Stimulated activated CD4-positive, alpha-beta T cell treated with anti-CD3 and anti-CD28 coated beads, Interleukin-12 subunit alpha, Interleukin-12 subunit beta, amount 100 ng/mL, for 24 hours (primary cell): ENCODE measurements at places on chromosomes 5 and 9.

DNA sequence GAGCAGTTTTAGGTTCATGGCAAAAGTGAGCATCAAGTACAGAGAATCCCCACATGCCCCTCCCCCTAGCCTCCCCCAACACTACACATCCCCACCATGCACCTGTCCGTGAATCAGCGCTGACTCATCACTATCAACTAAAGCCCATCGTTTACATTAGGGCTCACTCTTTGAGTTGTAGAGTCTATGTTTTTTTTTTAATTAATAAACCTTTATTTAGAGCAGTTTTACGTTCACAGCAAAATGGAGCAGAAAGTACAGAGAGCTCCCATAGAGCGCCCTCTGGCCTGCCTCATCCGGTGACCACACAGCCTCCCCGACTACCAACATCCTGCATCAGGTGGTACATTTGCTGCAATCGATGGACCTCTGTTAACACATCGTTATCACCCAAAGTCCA lies 47.9 kb upstream of the UNC5A start:
- no peak for DNase-seq

DNA sequence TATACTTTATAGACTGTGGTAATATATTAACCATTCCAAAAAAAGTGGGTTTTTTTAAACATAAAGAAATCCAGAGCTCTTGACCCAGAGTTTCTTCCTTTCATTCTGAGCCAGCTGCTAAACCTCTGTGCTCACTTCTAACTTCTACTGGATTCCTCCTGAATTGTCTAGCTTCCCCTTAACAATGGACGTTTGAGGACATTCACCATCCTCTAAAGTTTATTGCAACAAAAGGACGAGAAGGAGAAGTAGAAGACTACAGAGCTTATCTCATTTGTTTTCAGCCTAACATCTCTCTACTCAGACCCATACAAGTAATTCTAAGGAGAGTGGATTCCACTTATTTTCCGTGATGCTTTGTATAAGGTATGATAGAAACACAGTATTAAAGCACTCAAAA lies 284.2 kb downstream of the MAST4 start:
- DNase-seq = no peak

DNA sequence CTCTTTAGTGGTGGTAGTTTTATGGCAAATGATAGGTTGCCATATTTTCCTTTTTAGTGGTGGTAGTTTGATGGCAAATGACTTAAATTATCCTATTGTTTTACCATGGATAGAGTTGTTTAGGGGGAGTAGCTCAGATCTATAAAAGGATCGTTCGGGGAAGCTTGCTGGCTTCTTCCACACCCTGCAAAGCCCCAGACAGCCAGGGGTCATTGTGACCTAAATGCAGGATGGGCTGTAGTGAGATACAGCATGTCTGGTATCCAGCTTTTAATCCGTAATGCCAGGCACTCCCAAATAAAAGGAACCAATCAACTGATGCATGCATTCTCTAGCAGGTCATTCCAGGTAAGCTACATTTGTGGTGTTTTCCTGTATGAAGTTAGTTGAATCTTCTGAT lies 67.1 kb downstream of the PRR16 start:
- DNase-seq = no peak

- DNase-seq = no peak
These were observed 37.4 kb upstream of the TNFAIP8 start for GRCh38 chr5:119318256-119318894.

DNA sequence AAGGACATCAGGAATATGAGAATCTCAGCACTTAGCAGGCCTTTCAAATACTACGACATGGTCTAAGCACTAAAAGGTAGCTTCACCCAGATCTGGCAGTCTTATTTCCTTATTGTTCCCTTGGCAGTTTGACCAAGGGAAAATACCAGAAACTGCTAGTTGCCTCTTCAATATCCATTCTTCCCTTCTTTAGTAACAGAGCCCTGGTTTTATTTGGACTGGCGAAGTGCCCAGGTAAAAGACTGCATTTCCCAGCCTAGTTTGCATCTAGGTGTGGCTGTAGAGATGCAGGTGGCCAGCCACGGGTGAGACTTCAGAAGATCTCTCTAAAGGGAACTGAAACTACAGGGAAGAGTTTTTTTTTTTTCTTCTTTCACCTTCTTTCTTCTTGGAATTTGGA lies 21.6 kb downstream of the DMRT2 start:
- no peak for DNase-seq

DNA sequence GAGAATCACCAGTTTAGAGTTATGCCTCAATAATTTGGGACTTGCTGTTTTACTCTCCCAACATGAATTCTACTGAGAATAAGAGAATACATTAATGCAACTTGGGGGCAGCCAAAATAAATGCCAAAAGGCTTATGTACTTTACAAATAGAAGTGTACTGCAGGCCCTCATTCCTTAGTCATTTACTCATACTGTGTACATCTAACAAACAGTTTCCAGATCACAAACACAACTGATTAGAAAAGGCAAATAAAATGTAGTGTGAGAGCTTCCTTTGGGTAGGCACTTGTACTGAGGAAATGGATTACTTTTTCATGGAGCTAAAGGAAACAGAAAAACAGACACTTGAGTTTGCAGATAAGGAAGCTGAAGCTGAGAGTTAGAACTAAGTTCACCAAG lies 12.6 kb downstream of the ANKDD1B start:
- DNase-seq = no peak

DNA sequence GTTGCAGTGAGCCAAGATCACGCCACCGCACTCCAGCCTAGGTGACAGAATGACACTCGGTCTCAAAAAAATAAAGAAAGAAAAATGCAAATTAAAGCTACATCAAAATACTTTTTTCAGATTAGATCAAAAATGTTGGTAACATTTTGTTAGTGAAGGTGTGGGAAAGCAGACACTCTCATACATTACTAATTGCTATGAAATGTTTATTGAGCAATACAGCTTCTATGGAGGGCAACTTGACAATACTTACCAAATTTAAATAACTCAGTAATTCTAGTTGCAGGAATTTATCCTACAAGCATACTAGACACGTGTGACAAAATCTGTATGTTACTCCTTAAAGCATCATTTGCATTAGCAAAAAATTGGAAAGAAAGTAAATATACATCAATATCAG lies 4.1 kb downstream of the TRIM23 start:
- no peak for DNase-seq

- no peak for DNase-seq
These were observed 27.6 kb downstream of the PTGS1 start for GRCh38 chr9:122398371-122398924.

DNA sequence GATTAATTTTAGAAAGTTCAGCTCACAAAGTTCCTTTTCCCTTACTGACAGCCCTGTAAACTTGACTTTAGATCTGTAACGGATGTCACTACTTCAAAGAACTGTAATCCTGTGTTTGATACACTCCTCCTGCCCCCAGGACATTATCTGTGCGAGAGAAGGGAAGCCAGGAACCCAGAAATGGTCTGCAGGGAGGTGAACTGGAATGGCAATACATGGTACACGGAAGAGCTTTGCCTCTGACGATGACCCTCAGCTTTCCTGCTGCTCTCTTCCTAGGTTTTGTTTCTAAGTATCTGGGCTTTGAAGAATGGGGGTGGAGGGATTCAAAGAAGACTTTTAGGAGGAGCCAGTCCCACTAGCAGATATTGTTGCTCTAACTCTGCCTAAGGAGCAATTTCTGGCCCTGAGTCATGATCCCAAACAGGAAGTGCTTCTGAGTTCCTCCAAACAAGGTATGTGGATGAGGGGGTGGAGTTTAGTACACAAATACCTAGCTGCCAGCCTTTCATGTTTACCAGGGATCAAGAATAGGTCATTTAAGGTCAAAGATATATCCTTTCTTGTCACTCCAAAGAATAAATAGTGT lies 43.4 kb upstream of the TMC1 start:
- no peak for DNase-seq

GRCh38 chr5:148202531-148203203 lies at the start of gene SPINK6:
Gene SPINK6 (plus strand): TSS chr5:148203042. CDS start chr5:148203097, 55 bp downstream.
- no peak for DNase-seq

GRCh38 chr9:125812403-125812802 lies 65.2 kb downstream of the PBX3 start:
- no peak for DNase-seq

DNA sequence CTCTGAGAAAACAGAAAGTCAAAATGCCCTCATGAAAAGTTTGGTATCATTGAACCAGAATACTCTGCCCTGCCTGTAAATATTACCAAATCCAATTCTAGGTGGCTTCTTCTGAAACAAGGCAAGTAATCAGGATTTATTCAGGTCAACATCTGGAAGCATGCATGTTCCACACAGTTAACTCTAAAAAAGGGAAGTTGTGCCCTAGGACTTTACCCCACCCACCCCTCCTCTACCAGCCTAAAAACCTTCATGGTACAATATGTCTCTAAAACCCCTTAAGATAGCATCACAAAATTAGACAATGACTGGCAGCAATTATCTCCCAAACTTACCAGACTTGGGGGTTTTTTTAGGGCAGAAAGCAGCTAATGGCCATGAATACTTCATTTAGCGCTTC lies 414.8 kb upstream of the SLC30A5 start:
- no peak for DNase-seq

GRCh38 chr9:8477450-8477849 lies 677.9 kb upstream of the DMAC1 start:
- DNase-seq = no peak
